Erythroblast (primary cell): ENCODE measurements at places on chromosomes 4 and X.

DNA sequence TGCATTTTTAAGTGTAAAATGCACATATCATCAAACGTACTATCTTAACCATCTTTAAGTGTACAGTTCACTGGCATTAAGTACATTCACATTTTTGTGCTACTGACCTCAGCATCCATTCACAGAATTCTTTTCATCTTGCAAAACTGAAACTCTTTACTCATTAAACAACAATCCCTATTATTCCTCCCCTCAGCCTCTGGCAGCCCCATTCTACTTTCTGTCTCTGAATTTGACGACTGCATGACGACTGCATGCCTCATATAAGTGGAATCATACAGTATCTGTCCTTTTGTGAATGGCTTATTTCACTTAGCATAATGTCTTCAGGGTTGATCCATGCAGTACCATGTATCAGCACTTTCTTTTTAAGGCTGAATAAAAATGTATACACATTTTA lies 38.7 kb downstream of the CNKSR2 start:
- no peak for DNase-seq

DNA sequence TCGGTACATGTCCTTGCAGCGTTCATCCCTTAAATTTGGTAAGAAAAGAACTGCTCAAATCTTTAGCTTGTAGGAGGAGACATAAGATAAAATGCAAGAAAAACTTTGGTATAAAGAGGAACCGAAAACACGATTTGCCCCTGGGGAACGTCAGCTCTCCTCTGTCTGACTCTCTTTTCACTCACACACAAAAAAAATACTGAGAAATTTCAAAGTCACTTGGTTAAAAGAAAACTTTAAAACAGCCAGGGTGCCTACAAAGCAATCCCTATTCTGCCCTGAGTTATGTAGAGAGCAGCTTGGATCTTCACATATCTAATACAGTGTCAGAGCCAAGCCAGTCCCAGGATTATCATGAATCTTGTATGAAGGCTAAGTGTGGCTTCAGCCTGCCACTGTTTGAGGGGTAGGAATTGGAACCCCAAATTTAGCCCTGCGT lies 248.5 kb upstream of the CXXC4 start:
- no peak for DNase-seq

DNA sequence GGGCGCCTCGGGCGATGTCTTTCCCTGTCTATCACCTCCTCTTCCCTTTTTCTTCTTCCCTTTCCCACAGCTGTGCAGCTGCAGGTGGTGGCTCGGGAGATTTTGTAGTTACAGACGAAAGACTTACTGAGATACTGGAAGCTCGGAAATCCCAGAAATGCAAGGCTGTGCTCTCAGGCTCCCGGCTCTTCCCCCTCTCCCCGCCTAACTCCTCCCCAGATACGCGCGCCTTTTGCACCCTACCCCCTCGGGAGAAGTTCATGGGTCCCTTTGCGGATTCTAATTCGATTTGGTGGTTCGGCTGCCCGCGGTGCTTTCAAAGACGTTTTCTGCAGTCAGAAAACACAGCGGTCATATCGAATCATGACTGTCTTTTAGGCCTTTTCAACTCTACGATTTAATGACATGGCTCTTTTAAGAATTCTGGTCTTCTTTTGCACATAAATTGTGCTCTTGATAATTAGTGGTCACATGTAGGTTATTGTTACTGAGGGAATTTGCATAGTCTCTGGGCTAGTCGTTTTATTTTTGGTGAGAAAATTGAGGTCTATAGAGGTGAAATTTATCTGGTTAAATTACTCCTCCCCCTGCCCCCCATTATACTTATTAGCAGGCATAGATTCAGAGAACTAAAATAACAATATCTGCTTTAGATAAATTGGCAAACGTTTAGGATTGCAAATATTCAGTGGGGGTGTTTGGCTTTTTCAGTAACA lies 1.6 kb downstream of the SEPTIN11 start:
- DNase-seq, result peak; percentile 44

GRCh38 chr4:1195891-1196401 lies 23.6 kb upstream of the SPON2 start:
- no peak for DNase-seq

- peak; percentile 58 for DNase-seq
Observed at GRCh38 chr4:158169931-158170690, 2.7 kb downstream of the GASK1B start.

GRCh38 chrX:56788229-56788628 lies 59.2 kb downstream of the NBDY start:
- DNase-seq, result peak; percentile 0

DNA sequence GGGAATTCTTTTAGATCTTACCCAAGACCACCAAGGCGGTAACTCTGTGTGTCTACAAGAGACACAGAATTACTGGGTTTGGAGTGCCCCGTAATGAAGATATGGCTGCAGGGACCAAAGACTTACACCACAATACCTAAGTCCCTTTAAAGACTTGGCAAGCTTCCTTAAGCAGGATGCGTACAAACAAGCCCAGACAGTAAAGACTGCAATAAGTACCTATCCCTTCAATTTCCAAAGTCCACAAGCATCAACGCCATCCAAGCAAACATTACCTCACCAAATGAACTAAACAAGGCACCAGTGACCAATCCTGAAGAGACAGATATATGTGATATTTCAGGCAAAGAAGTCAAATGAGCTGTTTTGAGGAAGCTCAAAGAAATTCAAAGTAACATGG lies 42.3 kb upstream of the RNF128 start:
- no peak for DNase-seq

GRCh38 chr4:169252339-169253112 lies 18.2 kb downstream of the SH3RF1 start:
- DNase-seq, result peak; percentile 34

- no peak for DNase-seq
Observed at GRCh38 chr4:57445686-57446085, 335.5 kb upstream of the IGFBP7 start.

- no peak for DNase-seq
Observed at GRCh38 chr4:12231098-12231497, 802.4 kb upstream of the HS3ST1 start.

DNA sequence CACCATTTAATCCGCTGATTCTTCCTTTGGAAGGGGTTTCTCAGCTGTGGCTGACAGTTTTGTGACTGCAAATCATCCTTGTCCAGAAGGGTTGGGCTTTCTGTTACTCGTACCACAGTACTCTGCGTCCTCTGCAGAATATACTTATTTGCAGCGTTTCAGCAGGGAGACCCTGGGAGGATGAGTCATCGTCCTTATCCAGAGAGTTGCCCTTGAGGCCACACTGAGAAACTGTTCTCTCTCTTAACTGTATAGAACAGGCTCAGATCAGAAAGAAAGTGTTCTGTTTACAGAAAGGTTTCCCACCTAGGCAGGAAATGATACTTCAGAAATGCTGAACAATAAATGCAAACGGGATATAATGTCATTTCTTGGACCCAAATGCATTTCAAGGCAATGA lies 47.8 kb upstream of the DDX53 start:
- DNase-seq, result peak; percentile 2

- no peak for DNase-seq
Observed at GRCh38 chrX:118755633-118756032, 28.2 kb downstream of the IL13RA1 start.

- DNase-seq, result no peak
Observed at GRCh38 chr4:76055421-76055820, 19.1 kb upstream of the ART3 start.

DNA sequence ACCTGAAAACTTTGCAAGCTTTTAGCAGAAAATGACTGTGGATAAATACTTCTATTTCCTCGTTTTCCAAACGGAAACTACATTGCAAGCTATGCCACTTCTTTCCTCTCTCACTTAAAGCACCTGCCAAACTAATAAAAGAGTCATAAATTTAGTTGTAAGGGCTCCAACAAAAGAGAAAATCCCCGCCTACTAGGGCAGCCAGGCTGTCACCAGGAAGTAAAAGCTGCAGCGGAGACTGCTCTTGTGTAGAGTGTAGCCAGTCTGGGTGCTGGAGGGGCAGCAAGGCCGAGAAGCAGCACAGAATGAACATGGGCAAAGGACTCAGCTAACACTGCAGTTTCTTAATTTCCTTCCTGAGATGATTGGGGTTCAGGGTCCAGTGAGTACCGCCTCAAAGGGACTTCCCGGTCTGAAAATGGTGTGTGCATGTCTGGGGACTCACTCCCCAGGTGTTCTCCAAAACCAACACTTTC lies 89.3 kb upstream of the MAML3 start:
- DNase-seq, result no peak

GRCh38 chr4:56348576-56348975 lies 38.7 kb downstream of the AASDH start:
- DNase-seq, result no peak

DNA sequence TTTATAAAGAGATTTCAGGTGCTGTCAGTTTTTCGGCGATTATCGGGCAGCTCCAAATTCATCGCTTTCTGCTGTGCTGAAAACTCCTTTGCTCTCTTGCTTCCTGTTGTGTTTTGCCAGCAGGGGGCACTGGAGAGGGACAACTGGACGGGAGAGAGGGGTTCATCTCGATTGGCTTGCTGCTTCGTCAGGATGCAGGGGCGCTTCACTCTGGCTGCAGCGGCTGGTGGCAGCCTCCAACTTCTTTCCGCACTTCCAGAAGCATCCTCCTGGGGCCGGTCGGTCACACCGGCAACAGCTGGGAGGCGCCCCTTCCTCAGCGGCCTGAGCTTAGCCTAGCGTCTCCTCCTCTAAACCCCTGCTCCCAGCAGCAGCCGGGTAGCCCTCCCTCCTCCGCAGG lies 29.5 kb downstream of the MSL3 start:
- DNase-seq, result peak; percentile 63

GRCh38 chrX:113759422-113759821 lies 824.5 kb upstream of the HTR2C start:
- no peak for DNase-seq

DNA sequence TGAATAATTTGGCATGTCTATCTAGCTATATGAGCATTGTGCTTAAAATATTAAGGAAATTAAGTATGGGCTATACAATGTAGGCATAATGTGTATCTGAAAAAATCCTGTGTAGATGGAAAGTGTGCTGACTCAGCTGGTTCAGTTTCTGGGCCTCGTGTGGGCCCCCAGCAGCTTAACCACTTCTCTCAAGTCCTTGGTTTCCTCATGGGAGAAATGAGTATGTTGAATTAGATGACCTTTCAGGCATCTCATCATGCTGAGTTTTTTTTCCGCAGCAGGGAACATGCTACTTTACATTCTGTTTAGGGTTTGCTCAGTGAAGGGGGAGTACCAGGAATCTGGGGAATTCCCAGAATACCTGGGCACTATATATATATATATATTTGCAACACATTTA lies 30.5 kb downstream of the RHOH start:
- DNase-seq, result no peak

DNA sequence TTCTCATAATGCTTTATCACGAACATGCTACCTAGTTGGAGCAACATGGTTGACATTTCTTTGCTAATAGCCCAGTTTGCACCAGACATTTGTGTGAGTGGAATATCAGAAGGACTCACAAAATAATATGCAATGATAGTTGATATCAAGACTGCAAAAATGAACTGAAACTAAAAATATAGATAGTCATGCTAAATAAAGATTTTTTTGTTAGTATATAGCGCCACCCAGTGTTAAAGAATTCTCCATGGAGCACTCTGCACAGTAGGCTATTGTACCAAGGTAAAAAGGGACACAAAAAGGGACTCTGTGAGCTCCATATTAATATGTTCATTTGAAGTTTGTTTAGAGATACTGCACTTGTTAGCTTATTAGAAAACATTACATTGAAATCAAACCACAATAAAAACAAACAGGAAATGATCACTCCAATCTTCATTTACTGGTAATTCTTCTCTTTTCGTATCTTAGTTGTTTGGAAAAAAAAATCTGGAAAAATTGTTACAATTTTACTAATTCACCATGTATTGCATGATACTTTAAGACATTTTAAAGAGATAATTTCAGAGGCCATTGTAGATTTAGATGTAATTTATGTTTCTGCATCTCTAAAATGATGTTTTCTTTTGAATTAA lies 1509.6 kb downstream of the ADGRL3 start:
- DNase-seq, result peak; percentile 7

GRCh38 chrX:32741910-32742309 lies 469.4 kb downstream of the DMD start:
- no peak for DNase-seq

DNA sequence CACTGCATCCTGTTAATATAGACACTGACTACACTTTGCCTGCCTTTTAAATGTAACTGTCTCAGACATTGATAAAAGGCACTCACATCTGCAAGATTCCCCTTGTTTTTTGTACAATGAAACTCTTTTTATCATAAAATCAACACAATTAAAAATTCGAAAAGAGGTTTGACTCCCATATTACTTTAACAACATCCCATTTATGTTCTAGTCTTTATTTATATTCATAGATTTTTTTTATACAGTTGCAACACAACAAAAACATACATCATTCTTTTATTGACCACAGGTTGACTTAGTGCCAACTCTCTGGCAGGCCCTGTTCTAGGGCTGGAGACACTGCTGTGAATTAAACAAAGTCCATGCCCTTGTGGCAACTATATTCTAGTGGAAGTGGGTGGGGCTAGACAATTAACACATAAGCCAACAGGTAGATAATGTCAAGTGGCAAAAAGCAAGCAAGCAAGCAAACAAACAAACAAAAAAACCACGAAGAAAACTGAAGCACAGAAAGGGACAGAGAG lies 36.8 kb downstream of the ANK2 start:
- no peak for DNase-seq

DNA sequence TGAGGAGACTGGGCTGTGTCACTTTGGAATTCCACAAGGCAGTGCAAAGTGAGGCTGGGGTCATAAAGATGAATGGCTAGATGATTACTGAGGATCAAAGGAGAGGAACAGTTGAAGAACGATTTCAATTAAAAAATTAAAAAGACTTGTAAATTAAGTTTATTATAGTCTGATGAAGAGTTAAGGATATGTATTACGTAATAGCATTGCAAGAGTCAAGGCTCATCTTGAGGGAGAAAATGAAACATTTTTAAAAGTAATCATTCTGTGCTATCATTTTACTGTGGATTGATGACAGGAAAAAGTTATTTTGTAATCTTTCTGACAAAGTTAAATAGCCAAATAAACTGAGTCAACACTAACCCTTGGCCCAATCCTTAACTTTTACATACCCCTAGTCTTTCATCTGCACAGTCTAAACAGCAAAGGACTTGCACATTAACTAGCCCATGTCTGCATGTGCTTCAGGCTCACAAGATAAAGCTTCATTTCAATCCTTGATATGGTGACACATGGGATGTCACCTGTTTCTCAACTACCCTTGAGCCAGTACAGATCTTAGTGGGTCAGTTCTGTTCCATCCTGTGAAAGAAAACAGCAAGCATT lies 465.5 kb upstream of the CTSO start:
- DNase-seq, result no peak

GRCh38 chrX:22135994-22136684 lies 104.0 kb downstream of the PHEX start:
- DNase-seq, result peak; percentile 18

DNA sequence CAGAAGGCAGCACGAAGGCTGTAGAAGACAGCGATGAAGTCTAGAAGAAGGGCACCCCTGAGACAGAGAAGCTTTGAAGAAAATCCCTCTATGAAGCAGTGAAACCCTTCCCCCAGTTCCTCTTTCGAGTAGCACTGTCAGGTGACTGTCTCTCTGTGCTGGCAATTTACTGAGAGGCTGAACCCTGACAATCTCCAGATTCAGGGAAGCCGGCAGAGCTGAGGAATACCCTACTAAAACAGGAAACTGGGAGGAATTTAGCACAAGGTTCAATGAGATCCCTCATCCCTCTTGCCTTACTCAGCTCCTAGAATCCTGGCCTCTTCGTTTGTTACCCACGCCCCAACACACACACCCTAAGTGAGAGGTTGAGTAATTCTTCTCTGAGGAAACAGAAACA lies 239.7 kb upstream of the NOCT start:
- no peak for DNase-seq

- no peak for DNase-seq
Observed at GRCh38 chr4:166377578-166377977, 504.5 kb downstream of the TLL1 start.

- no peak for DNase-seq
Observed at GRCh38 chr4:123379392-123379791, 17.2 kb upstream of the SPRY1 start.
